ENCODE measurements at places on chromosomes 6 and 20.

DNA sequence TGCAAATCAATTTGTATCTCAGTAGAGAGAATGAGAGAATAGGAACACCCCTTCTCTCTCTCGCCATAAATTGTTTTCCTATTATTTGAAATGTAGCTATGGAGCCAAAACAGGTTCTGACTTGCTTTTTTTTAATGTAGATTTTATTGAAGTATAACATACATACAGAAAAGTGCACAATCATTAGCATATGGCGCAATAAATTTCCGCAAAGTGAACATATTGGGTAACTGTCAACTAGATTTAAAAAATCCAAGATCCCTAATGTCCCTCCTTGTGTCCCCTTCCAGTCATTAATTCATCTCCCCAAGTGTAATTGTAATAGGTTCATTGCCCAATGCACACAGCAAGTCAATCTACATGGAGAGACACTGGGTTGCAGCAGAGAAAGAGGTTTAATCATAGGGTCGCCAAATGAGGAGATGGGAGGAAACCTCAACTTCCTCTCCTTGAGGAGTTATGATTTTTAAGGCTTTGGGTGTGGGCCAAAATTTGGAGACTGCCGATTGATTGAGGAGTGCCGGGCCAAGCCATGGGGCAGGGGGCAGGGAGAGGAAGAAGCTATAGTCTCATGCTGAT lies 43.3 kb upstream of the TGM3 start:
- DNase-seq: no peak

- DNase-seq: no peak
Observed at GRCh38 chr6:137045222-137045789, 541 bp upstream of the IL20RA start.

DNA sequence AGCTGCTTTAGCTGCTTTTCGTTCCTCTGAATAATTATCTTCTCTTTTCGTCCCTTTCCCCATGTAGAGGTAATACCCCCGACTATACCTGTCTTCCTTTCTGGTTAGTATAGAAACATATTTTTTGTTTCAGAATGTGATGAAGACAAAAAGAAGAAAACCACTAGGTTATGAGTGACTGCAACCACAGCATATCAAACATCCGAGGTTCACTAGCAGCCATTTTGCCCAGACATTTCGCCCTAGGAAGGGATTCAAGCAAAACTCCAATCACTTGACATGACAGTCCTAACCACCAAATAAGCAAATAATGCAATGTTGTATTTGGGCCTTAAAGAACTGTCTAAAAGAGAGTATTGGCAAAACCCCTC lies 9.4 kb downstream of the SNX5 start:
- no peak for DNase-seq

GRCh38 chr6:72386324-72386723 lies 235.5 kb upstream of the KCNQ5 start:
- DNase-seq: no peak

DNA sequence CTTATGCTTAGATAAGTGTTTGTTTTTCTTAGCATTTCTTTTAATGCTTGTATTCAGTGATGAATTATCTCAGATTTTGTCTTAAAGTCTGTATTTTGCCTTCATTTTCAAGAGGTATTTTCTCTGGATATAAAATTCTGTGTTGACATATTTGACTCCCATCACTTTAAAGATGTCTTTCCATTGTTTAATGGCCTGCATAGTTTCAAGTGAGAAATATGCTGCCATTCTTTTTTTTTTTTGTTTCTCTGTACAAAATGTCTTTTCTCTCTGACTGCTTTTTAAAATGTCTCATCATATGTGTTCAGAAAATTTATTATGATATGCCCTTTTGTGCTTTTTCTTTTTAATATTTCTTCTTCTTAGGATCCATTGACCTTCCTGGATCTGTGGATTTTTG lies 578.0 kb upstream of the NOX3 start:
- DNase-seq: no peak

- no peak for DNase-seq
Observed at GRCh38 chr6:81373414-81373813, 379.1 kb downstream of the TENT5A start.

GRCh38 chr6:12232339-12232738 lies 57.8 kb upstream of the EDN1 start:
- DNase-seq: no peak

- DNase-seq: no peak
Observed at GRCh38 chr20:59121714-59122565, 41.7 kb upstream of the ZNF831 start.

DNA sequence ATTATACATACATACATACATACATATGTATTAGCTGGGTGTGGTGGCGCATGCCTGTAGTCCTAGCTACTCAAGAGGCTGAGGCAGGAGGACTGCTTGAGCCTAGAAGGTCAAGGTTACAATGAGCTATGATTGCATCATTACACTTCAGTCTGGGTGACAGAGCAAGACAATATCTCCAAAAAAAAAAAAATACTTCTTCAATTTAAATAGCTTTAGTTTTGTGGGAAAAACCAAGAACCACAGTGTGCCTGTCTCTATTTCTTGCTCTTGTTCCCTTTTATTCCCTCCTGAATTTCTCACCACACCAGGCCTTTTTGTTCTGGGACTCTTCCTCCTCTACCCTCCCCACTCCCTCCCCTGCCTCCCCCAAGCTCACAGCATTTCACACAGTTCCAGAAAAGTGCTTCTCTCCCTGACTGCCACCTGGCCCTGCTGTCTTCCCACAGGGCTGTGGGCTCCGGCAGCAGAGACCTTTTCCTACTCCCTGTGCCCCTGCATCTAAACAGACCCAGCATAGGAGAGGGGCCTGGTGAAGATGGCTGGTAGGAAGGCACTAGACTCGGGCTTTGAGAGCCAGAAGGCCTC lies 1.3 kb downstream of the C20orf203 start:
- no peak for DNase-seq

- DNase-seq: no peak
Observed at GRCh38 chr20:33124994-33125393, 43.0 kb upstream of the BPIFA2 start.

GRCh38 chr6:167550941-167551627 lies 226.2 kb downstream of the TTLL2 start:
- DNase-seq: peak; percentile 82

DNA sequence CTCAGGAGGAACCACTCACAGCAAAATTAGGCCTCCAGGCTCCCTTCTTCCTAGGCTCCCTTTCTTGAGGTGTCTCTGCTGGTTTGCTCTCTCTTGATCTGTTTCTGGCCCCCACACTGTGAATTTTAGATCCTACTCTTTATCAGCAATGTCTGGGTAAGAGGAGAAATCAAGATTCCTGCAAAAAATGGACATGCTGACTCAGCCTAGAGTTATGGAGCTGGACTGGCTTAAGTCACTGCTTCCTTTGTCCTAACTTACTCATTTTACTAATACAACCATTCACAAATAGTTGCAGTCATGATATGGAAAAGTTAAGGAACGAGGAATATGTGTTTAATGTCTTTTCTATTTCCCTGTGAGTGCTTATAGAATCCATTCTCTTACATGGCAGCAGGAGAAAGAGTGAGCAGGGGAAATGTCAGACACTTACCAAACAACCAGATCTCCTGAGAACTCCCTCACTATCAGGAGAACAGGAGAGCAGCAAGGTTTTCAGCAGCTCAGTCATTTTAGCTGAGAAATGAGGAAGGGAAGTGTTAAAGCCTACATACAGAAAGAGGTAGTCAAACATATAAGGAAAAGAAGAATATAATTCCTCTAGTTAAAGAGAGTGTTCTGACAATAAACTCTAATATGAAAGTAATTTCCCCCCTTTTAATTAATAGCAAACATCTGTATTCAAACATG lies 160.8 kb downstream of the PDE7B start:
- DNase-seq: peak; percentile 63

DNA sequence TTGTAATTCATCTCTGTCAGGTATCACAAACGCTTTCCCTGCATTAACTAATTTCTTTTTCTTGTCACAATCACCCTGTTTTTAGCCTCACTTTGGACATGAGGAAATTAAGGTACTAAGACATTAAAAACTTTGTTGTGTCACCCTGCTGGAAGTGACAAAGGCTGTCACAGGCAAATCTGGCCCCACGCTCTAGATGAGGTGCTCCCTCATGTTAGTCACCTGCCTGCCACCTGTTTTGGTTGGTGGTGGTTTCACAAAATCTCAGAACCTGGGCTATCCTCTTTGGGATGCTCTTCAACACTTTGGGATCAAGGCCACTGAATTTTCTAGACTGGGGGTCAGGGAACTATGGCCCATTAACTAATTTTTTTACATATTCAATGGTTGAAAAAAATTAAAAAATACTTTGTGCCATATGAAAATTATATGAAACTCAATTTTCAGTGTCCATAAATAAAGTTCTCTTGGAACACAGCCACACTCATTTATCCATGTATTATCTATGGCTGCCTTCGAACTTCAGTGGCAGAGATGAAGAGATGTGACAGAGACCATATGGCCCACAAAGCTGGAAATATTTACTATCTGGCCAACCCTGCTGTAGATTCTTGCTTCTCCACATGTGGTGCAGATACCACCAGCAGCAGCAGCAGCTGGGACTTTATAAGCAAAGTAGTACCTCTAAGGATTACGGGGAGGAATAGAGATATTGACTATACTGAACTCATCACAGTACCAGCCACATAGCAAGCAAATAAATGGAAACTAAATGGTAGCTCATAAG lies 16.1 kb upstream of the TNFAIP3 start:
- DNase-seq: no peak

GRCh38 chr6:53634184-53634631 lies 31.3 kb downstream of the KLHL31 start:
- no peak for DNase-seq

DNA sequence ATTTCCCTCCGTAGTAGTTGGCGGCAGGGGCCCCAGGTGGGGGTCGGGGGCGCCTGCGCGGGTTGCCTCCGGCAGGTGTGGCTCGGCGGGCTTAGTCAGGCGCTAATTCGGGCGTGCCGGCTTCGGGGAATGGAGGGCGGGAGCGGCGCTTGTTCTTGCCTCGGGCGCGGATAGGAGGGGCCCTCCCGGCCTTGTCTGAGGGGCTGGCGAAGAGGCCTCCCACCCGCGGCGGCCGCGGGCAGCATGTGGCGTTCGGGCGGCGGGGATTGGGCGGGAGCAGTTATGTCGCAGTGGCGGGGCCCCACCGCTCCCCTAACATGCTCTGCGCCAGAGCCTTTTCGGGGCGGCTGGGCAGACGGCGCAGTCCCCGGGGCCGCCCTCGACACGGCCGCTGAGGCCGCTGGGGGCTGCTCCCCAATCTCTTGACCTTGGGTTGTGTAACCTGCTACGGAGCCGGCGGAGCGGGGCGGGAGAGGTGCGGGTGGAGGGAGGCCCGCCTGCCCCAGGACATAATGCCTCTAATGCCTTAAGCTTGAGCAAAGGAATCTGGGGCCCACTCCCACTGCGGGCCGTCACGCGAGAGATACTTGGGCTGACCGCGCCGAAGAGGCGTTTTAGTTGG lies 1.1 kb downstream of the AMD1 start:
- no peak for DNase-seq

GRCh38 chr6:157376706-157377230 lies 4.2 kb upstream of the ZDHHC14 start:
- no peak for DNase-seq

DNA sequence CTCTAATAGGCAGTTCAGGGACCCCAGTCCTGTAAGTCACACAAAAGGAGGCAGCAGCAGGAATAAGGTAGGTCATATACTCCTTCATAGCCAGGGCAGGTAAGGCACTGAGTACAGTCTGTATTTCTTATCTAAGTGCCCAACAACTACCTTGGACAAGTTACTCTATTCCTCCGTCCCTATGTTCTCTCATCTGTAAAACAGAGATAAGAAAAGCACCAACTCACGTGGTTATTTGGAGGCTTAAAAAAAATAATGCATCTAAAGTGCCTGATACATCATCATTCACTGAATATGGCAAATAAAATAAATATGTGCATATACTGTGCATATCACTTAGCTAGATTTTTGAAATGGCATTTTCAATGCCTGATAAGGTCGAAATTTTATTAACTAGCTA lies 298.1 kb upstream of the CDYL start:
- DNase-seq: no peak

DNA sequence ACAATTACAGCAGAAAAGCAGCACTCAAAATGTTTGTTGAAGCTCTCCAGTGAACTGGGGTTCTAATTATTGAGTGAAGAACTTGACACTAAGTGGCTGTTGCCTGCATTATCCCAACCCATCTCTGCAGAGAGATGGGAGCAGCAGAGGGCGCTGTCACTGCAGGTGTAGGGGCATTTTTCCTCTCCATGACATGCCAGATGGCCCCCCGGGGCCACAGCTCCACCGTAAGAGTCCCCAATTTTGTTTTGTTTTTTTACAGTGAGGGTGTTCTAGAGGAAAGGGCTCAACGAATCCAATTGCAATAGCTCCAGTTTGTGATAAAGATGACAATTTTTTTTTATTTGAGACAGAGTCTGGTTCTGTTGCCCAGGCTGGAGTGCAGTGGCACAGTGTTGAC lies 1.9 kb upstream of the FUCA2 start:
- DNase-seq: no peak

DNA sequence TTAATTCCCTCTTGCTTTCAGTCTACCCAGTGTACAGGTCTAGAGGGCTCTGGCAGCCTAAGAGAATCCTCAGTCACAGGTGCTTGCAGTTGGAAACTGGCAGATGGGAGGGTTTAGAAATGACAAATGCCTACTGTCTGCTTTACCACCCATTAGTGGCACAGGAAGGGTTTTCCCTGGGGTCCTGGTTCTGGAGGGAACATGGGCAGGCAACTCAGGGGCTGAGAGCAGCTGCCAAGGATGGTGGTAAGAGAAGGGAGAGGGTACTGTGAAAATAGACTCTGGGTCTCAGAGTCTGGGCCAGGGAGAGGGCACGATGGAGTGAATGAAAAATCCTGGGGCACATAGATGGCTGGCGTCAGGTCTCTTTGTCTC lies 103.5 kb downstream of the TCP11 start:
- DNase-seq: no peak

- no peak for DNase-seq
Observed at GRCh38 chr6:156060013-156060412, 604.4 kb upstream of the NOX3 start.

DNA sequence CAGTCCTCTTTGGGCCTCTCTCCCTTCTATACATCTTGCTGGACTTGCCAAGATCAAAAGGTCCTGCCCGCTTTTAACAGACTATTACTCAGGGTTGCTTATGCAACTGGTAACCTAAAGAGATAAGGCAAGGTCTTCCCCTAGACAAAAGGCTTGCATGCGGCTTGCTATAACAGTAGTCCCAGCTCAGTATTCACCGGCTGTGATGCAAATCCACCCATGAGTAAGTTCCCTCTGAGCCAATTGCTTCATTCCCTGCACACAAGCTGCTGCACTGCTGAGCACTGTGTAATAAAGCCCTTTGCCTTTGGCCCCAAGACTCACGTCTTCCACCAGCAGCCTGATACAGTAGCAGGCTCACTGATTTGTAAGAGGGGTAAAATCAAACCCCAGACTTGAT lies 363.8 kb downstream of the PRKN start:
- no peak for DNase-seq

DNA sequence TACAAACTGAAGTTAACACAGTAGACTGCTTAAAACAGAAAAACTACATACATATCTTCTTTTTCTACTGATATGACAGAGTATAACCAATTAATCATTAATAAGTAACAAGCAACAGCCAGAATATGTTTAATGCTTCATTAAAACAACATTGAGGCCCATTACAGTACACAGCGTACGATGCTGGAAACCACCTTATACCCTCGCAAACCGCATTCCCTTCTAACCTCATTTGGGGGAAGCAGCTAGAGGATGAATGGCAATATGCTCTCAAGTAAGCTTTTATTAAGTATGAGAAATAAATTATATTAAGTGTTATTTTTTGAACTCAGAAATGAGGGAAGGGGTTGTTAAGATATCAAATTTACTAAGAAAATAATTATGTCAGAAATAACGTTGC lies 142.4 kb downstream of the GMDS start:
- DNase-seq: no peak

GRCh38 chr20:1171461-1172093 lies 13.2 kb downstream of the TMEM74B start:
- no peak for DNase-seq
